ENCODE measurements at places on chromosomes 7 and 10.

GRCh38 chr7:26399736-26400135 lies 108.1 kb downstream of the SNX10 start:
- DNase-seq: no peak

GRCh38 chr10:36349445-36350078 lies 707.5 kb upstream of the FZD8 start:
- no peak for DNase-seq

GRCh38 chr7:4068286-4068685 lies 613.8 kb upstream of the FOXK1 start:
- no peak for DNase-seq

DNA sequence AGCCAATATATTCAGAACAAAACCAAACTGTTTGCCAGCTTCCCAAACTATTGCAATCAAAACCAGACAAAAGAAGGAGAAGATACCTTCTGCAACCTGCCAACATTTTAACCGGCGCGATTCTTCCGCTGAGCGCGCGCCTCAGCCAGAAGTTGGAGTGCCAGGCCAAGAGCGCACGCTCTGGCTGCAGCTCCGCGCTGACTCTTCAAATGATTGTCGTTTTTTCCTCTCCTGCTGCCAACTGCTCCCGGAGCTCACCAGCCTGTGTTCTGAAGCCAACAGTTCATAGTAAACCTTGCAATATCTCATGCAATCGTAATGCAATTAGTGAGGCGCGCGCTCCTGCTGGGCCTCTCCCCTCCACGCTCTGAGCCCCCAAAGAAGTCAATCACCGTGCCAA lies 259.7 kb upstream of the MGMT start:
- DNase-seq: no peak

GRCh38 chr7:6385110-6385781 lies 62.5 kb downstream of the DAGLB start:
- no peak for DNase-seq

DNA sequence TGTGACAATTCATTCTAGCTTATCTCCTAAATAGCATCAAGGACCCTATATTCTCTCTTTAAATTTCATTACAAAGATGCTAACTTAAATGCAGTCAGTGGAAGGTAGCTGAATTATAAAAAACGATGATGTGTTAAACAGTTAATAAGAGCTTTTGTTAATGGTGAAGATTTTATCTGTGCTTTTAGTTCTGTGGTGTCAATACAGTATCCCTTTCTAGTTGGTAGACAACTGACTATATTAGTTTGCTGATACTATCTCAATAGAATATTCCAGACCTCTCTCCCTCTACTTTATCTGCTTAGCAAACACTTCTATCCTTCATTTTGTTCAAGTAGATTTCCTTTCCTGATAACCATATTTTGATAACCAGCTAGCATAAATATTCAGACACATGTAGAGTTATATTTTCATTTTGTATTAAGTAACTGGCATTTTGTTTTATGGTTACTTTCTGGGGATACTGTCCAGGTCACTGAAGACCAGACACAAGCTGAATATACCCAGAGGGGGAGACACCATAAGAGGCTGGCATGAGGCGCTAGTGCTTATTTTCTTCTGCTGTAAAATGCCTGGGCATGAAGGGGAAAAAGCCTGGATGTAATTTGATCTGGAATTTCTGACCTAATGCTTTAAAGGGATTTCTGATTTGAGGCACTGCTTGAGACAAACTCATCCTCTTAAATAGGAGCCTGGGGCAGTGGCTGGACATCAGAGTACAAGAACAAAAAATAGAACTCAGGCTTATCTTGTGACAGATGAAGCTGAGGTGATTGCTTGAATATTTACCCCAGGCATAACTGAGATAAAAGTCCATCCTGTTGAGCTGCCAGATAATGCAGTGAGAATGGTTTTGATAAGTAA lies 197.5 kb downstream of the MALRD1 start:
- DNase-seq: no peak

GRCh38 chr10:62638062-62638477 lies 166.4 kb upstream of the ADO start:
- DNase-seq: no peak

- no peak for DNase-seq
Measured at GRCh38 chr10:69866688-69867461, 65.2 kb downstream of the COL13A1 start.

DNA sequence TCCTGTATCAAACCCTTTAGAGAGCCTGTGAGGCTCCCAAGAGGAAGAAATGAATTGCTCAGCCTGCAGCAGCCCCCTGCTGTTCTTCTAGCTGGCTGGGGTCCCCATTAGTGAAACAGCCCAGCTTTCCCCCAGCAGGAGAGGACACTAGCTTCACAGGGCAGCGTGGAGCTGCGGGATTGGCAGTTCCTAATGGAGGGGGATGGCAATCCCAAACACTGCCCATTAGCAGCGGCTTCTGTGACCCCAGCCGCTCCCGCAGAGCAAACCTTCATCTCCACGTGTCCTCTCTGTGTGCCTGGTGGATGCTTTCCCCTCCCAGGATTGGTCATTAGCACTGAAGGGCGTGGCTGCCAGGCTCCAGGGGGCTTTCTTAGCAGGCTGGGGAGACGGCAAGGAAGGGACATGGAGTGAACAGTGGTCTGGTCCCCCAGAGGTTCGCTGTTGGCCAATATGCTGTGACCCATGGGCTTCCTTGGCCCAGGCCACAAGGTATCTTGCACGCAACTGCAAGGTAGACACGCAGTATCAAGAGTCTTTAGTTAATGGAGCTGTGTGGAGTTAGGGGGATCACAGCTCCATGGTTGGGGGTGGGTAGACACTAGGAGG lies 322.5 kb upstream of the ZMIZ1 start:
- no peak for DNase-seq

- DNase-seq: no peak
Measured at GRCh38 chr10:72794260-72794659, 99.3 kb upstream of the OIT3 start.

- DNase-seq: no peak
Measured at GRCh38 chr10:117597216-117597615, 54.7 kb downstream of the EMX2 start.

GRCh38 chr7:155863721-155864151 lies 51.5 kb upstream of the SHH start:
- no peak for DNase-seq

- no peak for DNase-seq
Measured at GRCh38 chr10:26310361-26310760, 93.8 kb downstream of the GAD2 start.

- DNase-seq: no peak
Measured at GRCh38 chr10:89978081-89978480, 276.7 kb downstream of the KIF20B start.

All from NCI-H1930 (cell line).